ENCODE measurements at places on chromosomes 3 and 15. TPM values are rescaled to one million over a fixed set of nuclear protein-coding genes. Genes with fewer than 3 reads are reported as not detected.

ESYT3 gene
- 7.3 TPM for total RNA-seq

GRCh38 chr3:55630280-55630920, 143.3 kb upstream of the WNT5A start:
- H3K36me3 ChIP-seq: no peaks in the 10 kb centered on the region
- no peak overlapping the region for H3K4me3 ChIP-seq
- H3K27ac ChIP-seq: no peak overlapping the region
- no peaks in the 10 kb centered on the region for H3K4me1 ChIP-seq
- DNase-seq: no peak
- H3K27me3 ChIP-seq: no peaks in the 10 kb centered on the region

DNA sequence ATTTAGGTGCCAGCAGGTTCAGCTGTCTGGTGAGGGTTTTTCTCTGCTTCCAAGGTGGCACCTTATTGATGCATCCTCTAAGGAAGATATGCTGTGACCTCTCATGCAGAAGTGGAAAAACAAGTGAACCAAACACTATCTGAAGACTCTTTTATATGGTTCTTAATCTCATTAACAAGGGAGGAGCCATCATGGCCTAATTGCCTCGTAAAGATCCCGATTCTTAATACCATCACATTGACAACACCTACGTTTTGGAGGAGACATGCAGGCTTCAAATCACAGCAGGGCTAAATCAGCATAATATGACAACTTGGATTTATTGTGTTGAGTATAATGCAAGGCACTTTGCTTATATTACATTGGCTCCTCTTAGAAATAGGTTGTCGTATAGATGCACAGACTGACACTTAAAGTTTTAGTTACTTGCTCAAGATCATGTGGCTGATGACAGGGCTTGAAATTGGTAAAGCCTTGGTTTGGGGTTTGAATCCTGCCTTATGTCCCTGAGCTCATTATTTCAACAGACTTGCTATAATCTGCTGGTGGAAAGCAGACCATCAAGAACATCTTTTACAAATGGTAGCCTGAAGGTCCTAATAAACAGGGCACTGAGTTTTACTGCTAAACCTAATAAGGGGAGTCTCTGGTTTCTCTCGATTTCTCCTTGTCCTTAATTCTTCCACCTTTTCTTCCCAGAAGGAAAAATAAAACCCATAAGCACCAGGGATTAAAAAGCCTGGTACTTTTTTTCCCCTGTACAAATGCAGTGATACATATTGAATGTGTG, 88.2 kb downstream of the PTPRG start:
- H3K4me3 ChIP-seq: no peak overlapping the region
- no peaks in the 10 kb centered on the region for H3K36me3 ChIP-seq
- H3K27ac ChIP-seq: no peak overlapping the region
- no peaks in the 10 kb centered on the region for H3K4me1 ChIP-seq
- no peaks in the 10 kb centered on the region for H3K27me3 ChIP-seq

- H3K36me3 ChIP-seq: no peaks in the 10 kb centered on the region
- DNase-seq: no peak
- H3K4me3 ChIP-seq: no peak overlapping the region
Measured at GRCh38 chr3:2423143-2423542, 324.5 kb downstream of the CNTN4 start.

DNA sequence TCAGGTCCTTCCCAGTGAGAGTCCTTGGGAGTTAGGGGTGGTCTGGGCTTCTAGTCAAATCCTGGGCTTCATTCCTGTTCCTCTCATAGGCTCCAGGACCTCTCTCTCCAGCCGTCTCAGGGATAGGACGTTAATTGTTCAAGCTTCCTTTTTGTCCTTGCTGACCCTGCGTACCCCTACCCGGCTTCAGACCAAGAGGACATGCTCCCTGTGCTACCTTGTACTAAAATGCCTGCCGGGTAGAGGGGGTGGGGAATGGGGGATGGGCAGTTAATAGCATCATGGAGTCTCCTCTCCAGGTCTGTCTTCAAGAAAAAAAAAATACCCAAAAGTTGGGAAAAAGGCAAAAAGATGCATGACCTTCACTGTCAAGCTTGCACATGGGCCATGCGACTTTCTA, 36.5 kb upstream of the GALNT15 start:
- H3K27me3 ChIP-seq: no peaks in the 10 kb centered on the region
- no peak for DNase-seq
